Activated CD4-positive, alpha-beta T cell treated with anti-CD3 and anti-CD28 coated beads, Interleukin-10, Interleukin-2, amounts not matched to agents 100 ng/mL and 50 ng/mL, durations not matched to agents 16 hours and 8 hours (primary cell): ENCODE measurements at places on chromosomes 2 and 18.

- no peak for DNase-seq
Observed at GRCh38 chr2:27001950-27002349, 30.8 kb upstream of the TMEM214 start.

DNA sequence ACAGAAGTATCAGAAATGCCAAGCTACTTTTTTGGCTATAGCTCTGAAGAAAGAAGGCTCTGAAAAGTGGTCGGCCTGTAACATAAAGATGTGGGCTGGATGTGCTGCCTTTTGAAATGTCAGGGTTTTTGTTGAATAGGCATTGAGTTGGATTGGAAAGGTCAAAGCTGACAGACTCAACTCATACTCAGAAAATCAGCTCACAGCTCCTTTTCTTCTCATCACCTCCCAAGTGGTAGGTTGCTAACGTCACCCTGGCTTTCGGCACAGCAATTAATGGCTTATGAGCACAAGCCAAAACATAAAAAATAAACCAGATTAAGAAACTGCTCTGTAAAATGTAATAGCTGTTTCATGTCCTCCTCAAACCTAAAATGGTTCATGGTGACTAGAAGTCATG is 68.3 kb downstream of the KCNF1 start:
- no peak for DNase-seq

GRCh38 chr2:208250388-208250787 is 4.5 kb downstream of the IDH1 start:
- DNase-seq: no peak

- no peak for DNase-seq
Observed at GRCh38 chr2:121664086-121664485, 14.8 kb upstream of the CLASP1 start.

GRCh38 chr2:43210467-43211303 is 15.7 kb downstream of the ZFP36L2 start:
- no peak for DNase-seq

DNA sequence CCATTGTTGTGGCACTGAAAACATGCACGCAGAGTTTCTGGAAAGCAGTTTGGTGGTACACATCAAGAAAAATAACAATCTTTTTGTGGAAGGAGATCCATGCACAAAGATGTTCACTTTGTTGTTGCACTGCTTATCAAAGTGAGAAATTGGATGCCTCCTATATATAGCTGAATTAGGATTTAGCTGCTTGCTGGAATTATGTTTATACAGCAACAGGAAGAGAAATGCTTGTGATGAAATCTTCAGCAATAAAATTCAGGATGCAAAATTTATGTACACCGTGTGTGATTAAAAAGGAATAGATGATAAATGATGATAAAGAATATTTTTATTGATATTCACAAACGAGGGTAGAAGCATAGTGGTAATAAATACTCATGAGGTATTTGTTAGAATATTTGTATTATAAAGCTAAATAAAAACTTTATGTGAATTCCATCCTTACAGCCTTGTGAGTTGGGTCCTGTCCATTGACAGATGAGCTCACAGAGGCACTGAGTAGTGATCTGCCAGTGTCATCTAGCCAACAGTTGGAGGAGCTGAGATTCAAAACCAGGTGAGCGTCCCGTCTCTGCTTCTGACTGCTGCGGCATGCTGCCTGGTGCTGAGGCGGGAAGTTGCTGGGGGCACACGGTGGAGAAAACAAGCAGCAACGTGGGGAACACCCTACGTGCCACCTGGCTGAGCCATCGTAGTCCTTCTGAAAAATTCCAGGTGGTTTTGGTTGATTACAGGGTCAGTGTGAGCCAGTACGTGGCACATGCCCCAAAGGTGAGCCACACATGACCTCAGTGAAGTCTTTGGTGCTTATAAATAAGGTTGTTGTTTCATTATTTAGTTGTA is 80.2 kb downstream of the ASAP2 start:
- no peak for DNase-seq

DNA sequence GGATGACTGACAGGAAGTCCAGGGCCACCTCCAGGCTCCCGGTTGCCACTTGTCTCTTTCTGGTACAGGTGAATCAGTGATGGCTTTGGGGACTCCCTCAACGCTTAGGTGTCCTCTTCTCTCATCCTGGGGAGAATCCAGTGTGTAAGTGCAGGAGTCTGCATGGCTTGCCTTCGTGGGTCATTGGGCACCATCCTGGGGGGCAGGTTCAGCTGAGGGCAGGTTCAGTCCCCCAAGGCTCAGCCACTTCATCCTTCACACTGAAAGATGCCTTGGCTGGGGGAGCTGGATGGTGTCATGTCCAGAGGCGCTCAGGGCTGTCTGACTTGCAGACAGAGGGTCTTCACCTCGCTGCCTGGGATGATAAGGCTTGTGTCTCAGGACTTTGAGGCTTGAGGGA is 29.2 kb downstream of the SH3RF3 start:
- no peak for DNase-seq

- no peak for DNase-seq
Observed at GRCh38 chr2:36367895-36368353, 12.3 kb downstream of the CRIM1 start.

GRCh38 chr2:189485146-189485545 is 43.9 kb downstream of the WDR75 start:
- no peak for DNase-seq

DNA sequence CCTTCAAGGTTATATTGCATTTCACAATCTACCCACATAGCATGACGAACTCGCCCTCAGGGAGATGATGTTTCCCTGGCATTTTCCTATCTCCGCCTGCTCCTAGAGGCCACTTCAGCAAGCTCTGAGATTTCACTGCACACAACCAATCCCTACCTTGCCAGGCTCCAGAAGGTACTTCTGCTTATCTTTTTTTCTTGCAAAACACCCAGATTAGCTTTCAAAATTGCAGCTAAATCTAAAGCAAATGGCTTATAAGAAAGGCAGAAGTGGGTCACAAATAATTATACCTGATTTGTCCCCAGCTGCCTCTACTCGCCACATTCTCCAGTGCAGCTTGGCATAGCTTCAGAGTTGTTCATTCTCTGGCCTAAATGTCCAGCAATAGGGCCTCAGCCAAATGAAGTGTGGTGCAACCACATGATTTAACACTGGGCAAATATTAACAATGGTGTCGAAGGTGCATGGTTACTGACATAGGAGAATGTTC is 32.4 kb upstream of the MRPL19 start:
- no peak for DNase-seq

- DNase-seq: no peak
Observed at GRCh38 chr2:85649201-85650190, 18.5 kb downstream of the SFTPB start.

- no peak for DNase-seq
Observed at GRCh38 chr18:46374850-46375249, 270.7 kb downstream of the HAUS1 start.

- no peak for DNase-seq
Observed at GRCh38 chr2:148721520-148721931, 77.0 kb downstream of the EPC2 start.

DNA sequence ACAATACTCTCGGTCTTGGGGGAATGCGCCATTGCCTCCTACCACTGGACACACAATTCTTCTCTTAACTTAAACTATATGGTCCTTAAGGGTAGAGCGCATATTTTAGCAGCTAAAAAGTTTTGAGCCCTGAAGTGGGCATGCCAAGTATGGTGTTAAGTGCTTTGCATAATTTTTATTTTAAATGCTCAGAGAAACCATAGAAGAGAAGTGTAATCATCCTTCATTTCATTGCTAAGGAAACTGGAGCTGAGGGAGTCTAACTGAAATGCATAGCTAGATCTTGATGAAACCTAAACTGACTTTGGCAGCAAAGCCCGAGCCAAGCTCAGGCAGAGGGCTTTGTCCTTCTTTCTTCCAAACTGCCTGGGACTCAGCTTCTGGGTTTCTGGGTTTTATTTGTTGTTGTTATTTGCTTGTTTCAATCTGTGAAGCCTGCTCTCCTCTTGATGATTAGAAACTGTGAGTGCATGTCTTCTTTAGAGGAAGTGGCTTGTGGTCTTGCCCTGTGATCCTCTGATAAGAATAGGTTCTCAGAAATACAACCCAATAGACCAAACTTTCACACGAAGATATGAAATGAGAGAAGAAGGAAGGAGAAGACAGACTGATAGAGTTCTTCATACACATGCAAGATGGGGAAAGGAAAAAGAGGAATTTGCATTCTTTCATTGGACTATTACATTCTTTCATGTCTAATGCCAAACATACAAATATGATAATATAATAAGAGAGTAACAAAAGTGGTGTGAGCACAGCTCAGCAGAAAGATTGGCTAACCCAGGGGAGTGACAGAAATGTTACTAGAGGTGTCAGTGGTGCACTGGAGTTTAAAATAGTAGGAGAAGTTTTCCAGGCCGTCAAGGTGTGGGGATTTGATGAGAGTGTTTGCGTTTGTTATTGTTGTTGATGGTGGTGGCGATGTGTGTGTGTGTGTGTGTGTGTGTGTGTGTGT is 7.5 kb upstream of the RNF144A start:
- peak; percentile 88 for DNase-seq

GRCh38 chr2:160007111-160007510 is 55.3 kb downstream of the PLA2R1 start:
- no peak for DNase-seq

GRCh38 chr2:127778447-127778846 is 32.5 kb downstream of the WDR33 start:
- DNase-seq: no peak

DNA sequence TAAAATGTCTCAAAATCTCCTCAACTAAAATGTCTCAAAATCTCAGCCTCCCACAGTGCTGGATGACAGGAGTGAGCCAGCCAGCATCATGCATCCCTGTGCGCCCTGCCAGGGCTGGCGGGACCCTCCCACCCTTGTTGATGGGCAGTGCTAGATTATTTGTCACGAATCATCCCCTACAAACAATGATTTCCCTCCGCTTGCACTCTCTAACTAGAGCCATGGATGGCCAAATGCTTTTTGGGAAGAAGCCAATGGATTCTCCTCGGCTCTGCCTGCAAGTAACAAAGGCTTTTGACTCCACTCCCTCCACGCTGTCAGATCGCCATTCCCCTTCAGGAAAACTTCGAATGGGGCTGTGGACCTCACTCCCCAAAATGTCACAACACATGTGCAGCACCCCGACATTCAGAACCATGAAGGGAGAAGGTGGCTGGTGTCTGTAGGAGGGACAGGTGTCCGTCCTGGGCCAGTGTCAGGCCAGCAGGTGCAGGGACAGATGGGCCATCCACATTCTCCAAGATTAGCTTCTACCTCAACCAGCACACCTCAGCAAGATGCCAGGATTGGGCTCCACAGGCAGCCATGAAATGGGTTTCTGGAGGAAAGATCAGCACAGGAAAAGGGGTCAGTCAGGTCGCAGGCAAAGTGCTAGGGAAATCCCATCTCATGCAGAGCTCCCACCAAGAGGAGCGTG is 11.5 kb downstream of the AMER3 start:
- DNase-seq: no peak
